ENCODE measurements at places on chromosomes 11 and 22.

GRCh38 chr11:59551659-59552521 is 40.6 kb downstream of the OR4D9 start:
- DNase-seq = peak; percentile 87

DNA sequence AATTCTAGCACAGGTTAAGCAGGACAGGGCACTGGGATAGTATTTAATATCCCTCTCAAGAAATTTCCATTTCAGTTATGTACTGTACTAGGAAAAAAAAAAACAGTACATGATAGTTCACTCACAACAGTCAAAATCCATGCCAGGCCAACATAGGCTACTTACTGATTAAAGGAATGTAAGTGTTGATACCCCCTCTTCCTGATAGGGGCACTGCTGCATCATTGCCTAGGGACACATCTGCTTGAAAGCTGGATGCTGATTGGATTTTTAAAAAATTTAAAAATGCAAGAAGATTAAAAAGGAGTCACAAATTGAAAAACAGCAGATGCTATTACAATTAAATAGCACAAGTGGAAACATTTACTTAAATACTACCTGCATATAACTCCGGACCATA is 43.4 kb downstream of the APOL5 start:
- peak; percentile 72 for DNase-seq

GRCh38 chr11:28009388-28009787 is 98.6 kb downstream of the KIF18A start:
- DNase-seq = no peak

- peak; percentile 92 for DNase-seq
These were observed 42.9 kb downstream of the ARFGAP3 start for GRCh38 chr22:42814215-42814614.

DNA sequence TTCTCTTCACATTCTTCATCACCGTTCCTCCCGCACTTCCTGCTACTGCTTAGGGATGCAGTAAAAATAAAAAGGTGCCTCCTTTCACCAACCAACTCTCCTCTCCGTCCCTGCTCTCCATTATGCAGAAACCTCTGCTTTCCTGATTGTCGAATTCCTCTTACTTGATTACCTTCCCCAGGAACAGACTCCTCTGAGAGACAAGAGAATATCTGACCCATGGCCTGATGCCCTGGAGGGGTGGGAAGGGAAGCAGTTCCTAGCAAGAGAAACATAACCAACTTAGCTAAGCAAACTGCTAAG is 80.9 kb downstream of the TRIM29 start:
- no peak for DNase-seq

DNA sequence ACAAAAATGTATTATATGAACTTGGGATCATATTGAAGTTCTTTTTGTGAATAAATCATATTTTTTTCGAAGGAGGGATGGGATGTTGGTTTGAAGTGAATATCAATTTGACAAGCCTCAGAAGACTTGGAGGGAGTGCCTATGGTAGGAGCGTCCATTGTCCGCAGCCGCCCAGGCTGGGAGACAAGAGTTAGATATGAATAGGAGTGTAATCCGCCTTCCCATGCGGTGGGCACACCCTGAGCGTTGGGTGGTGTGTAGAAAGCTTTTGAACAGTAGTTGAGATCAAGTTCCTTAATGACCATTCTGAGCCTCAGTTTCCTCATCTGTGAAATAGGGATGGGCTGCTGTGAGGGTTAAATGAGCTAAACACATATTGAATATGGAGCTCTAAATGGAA is 7.0 kb downstream of the CD82 start:
- no peak for DNase-seq

DNA sequence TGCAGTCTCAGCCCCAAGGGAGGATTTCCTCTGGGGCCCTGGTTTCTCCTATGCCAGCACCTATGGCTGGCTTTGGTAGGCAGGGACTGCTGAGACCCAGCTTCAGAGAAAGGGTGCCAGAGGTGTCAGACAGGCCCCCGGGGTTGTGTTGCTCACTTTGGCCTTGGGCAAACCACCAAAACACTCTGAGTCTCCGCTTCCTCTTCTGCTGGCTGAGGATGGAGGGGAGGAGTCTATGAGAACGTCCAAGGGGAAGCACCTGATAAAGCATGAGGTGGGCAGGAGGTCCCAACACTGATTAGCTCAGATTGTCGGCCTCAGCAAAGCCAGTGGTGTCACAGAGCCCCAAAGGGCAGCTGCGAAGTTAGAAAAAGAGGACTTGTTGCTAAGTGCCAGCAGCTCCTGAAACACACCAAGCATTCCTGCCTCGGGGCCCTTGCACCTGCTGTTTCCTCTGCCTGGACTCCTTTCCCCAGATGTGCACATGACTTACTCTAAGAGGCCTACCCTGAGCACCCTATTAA is 10.5 kb downstream of the SMTNL1 start:
- DNase-seq = peak; percentile 73

DNA sequence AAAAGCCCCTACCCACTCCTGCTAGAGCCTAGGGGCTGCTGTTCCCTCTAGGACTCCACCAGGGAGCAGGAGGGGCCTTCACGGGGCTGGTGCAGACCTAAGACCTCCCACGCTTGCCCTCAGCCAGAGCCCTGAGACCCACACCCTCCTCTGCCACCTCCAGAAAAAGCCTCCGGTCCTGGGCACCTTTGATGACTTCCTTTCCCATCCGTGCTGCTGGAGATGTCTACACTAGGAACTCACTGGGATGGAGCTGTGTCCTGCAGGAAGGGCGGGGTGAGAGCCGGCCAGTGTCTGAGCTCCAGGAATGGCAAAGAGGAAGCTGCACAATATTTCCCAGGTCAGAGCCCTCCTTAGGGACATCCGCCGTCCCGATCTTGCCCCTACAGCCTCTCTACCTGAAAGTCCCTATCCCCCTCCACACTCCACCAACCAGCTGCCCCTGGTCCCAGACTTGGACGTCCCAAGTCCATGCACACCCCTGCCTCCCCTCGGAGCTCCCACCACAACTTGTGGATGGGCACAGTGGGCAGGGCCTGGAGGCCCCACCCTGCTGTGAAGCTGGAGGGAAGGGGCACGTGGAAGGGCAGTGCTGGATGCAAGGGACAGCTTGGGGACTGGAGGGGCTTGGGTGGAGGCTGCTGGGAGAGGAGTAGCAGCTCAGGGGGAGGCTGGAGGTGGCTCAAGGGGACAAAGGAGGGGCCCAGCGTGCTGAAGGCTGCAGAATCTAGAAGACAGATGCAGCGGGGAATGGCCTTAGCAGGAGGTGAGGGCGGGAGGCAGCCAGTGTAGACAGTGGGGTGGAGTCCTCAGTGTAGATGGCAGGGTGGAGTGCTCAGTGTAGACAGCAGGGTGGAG is 13.5 kb upstream of the LRP5 start:
- DNase-seq = no peak

- DNase-seq = no peak
These were observed 253.1 kb downstream of the FAT3 start for GRCh38 chr11:92477686-92478085.

DNA sequence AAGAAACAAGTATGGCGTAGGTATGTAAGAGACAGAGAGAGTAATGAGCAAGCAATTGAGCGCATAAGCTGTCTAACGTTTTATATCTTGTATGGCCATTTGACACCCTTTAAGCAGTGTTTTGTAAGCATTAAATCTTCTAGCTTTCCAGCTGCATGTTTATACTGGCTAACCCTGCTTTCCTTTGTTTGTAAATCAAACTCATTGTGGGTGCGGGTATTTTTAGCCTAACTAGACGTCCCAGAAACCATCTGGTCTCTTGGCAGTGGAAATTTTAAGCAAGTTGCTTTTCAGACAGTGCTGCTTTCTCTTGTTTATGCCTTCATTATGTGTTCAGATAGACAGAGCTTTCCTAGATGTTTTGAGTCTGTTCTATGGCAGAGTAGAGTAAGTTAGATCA is 73.5 kb downstream of the RNF169 start:
- DNase-seq = no peak

GRCh38 chr11:66912361-66912760 is 45.8 kb downstream of the PC start:
- no peak for DNase-seq

DNA sequence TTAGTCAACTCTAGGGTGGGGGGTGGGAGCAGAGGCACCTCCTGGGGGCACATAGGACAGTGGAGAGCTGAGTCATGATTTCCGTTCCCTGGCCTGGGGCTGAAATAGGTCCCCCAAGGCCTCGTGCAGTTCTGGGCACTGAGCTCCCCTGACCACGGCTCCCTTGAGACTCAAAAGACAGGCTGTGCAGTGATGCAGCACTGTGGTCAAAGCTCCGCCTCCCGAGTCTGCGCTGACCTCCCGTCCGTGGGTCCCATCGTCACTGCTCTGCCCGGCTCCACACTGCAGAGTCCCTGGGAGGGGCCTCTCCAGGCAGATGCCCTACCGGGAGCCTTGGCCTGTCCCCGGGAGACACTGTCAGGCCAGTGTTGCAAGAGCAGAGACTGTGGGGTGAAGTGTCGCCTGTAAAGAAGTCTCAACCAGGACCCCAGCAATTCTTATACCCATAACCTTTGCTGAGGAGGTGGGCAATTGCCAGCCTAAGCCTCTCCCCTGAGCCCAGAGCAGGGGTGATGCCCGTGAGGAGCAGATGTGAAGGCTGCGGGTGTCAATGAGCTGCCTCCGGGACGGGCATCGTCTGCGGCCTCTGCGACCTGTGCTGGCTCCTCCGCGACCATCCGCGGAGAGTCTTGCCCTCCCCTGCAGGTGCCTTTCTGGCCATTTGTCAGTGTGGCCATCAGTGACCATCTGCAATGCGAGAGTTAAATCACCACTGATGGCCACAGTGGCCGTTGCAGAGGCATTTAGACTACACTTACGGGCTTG is 877.3 kb downstream of the BRD1 start:
- no peak for DNase-seq

GRCh38 chr22:36461665-36462649 is 19.5 kb downstream of the TXN2 start:
- DNase-seq = no peak

DNA sequence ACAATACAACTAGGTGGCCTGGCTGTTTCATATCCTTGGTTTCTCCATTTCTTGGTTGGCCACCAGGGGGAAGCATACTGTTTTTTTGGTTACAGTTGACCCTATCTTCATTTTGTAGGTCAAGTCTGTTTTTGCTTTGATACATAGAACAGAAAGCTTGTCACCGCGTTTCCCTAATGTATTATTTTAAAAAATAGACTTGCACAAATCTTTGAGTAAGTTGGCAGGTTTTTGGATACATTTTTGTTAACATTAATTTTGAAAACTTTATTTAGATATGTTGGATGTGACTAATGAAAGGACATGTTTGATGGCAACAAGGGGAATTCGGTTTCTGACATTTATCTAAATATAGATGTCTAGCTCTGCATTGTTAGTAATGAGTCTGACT is 3.0 kb downstream of the NCR3LG1 start:
- DNase-seq = peak; percentile 93

DNA sequence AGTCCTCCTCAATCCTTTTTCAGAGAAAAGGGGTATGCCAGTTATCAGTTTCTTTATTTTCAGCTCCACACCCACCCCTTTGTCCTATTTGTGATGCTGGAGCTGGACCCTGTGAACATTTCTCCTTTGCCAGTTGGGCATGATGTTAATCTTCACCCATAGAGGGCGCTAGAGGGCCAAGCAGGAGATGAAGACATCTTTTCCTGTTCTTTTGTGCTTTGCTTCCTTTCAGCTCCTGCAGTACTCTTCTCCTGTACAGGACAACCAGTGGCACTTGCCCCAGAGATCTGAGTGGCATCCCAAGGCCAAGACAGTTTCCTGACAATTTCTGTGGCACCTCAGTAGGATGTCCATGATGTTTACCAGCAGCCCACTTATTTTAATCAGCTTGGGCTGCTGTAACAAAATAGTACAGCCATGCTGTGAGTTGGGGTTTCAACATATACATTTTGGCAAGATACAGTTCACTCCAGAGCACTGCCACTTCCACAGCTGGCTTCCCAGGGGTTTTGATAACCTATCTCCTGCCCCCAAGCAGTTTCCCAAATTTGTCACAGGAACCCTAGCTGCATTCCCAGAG is 4.6 kb downstream of the SAA2 start:
- DNase-seq = peak; percentile 85

- no peak for DNase-seq
These were observed 1.7 kb upstream of the OR52K1 start for GRCh38 chr11:4480577-4481239.

GRCh38 chr11:131609921-131610320 is 239.5 kb downstream of the NTM start:
- DNase-seq = no peak

- no peak for DNase-seq
These were observed 17.0 kb upstream of the GLYATL1B start for GRCh38 chr11:59069087-59069486.

DNA sequence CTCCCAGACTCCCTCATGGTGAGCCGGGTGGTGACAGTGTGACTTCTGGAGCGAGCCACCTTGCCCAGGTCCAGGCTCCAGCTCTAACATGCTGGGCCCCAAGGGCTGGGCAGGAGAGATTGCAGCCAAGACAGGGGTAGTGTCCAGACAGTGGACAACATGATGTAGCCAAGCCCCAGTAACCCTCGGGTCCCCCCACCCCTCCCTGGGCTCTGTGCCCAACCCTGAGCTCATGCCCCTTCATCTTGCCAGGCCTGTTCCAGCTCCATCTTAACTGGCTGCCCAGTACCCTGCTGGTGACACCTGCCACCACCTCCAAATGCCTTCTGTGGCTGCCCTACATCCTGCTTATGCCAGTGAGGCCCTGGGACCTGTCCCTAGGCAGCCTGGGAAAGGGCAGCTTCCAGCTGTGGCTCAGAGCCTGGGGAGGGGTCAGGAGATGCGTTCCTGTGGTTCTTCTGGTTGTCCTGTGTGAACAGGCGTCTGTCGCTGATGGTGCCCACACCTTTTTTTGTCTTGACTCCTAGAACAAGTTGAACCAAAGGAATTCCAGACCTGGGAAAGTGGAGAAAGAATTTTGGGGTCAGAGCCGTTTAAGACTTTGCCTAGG is 12.5 kb upstream of the SYT12 start:
- no peak for DNase-seq

- no peak for DNase-seq
These were observed 71.0 kb downstream of the BRD1 start for GRCh38 chr22:49756676-49757075.

- no peak for DNase-seq
These were observed 7.6 kb upstream of the PARVG start for GRCh38 chr22:44173154-44173553.

DNA sequence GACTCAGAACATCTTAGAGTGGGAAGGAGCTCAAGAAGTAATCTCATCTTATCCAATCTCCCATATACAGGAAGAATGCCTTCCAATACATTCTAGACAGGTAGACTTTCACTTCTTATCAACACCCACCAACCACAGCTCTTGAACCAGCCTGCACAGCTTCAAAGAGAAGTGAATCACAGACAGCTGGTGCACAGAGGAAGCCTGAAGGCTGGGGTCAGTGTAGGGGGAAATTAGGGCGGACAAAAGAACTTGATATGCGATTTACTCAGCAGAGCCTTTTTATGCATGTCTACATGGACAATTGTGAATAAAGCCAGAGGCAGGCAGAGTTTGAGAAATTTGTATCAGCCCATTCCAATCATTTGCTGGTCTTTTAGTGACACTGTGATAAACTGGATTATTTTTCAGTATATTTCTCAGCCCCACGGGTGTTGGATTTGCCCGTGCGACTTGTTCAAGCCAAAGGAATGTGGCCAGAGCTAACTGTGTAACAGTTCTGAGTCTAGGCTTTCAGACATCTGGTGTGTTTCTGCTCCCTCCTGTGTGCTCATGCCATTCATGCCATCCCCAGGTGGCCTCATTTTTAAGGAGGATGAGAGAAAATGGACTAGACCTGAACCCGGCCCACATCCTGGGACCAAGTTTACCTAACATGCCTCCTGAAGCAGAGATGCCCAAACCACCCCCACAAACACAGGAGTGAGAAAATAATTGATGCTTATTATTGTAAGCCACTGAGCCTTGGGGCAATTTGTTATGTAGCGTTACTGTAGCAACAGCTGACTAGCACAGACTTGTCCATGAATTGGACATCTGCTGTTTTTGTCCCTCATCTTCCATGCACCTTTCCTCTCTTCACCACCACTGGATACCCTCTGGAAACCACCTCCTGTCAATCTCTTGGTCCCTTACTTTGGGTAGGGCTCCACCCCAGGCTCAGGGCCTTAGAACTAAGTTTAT is 137.5 kb upstream of the HSD17B12 start:
- no peak for DNase-seq

Data from hematopoietic multipotent progenitor cell treated with erythropoietin and hydrocortisone succinate and interleukin-3 and kit ligand, for 4 days (in vitro differentiated cells).